ENCODE measurements at places on chromosomes 12 and 14.

- DNase-seq = no peak
These were observed 409.5 kb downstream of the SLC6A15 start for GRCh38 chr12:84502907-84503787.

DNA sequence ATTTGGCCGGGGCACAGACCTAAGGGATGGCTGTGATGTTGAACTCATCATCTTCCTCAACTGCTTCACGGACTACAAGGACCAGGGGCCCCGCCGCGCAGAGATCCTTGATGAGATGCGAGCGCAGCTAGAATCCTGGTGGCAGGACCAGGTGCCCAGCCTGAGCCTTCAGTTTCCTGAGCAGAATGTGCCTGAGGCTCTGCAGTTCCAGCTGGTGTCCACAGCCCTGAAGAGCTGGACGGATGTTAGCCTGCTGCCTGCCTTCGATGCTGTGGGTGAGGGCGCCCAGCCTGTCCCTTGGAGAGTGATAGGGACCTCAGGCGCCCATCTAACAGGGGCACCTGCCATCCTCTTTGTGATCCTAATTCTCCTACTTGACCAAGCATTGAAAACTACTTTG, 12.4 kb downstream of the OAS3 start:
- no peak for DNase-seq

GRCh38 chr12:81811061-81811777, 52.1 kb upstream of the PPFIA2 start:
- no peak for DNase-seq

- no peak for DNase-seq
These were observed 56.9 kb upstream of the GSC start for GRCh38 chr14:94826774-94827173.

GRCh38 chr12:130286041-130286440, 51.6 kb upstream of the PIWIL1 start:
- no peak for DNase-seq

DNA sequence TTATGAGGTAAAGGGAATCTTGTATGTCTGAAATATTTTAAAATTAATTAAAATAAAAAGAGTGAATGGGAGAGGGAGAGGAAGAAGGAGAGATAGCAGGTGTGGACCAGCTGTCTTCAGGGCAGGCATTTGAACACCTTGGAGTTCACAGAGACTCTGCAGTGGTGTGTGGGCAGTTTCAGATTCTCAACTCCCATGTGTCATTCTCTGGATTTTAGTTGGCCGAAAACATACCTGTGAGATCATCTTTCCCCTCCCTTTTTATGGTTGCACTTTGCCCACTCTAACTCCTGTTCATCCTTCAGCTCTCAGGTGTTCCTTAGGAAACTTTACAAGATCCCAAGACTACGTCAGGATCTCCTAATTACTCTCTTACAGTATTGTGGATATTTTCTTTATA, 108.1 kb downstream of the ERC1 start:
- DNase-seq = no peak

DNA sequence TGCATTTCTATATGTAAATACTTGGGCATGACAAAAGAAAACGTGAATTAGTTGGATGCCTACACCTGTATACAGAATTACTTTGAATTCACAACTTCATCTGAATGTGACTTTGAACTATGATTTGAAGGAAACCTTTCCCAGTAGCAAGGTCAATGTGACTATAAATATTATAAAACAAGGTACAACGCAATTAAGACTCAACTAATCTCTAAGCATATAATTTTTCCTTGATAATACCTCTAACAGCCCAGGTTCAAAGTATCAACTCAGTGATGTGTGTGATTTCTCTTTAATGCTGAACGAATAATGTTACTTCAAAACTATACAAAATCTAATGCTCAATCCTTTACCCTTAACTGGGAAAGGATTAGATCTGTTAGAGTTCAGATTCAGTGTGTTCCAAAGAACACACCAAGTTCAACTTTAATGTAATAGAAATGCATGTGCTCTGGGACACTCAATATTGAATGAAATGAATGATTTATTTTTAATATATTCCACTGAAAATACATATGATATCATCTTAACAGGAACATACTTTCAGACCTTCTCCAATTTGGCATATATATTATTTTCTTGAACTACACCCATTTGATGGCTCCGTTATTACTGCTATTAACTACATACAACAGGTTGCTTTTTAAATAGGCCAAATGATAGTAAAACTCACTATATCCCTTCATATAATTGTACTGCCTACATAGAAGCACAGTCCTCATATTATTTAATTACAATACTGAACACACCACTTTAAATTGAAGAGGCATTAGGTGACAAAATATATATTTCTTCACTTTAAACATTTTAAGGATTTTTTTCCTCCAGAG, 40.1 kb upstream of the MTERF2 start:
- DNase-seq = no peak

DNA sequence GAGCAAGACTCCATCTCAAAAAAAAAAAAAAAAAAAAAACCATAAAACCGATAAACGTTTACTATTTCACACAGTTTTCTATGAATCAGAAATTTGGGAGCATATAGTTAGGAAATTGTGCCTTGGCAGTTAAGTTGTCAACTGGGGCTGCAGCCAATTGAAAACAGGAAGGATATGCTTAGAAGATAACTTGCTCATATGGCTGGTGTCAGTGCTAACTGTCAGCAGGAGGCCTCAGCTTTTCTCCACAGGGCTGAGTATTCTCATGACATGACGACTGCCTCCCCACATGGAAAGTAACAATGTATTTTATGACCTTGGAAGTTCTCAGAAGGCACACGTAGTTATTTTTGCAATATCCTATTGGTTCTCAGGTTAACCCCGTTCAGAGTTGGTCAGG, 29.6 kb upstream of the OR5AU1 start:
- no peak for DNase-seq

DNA sequence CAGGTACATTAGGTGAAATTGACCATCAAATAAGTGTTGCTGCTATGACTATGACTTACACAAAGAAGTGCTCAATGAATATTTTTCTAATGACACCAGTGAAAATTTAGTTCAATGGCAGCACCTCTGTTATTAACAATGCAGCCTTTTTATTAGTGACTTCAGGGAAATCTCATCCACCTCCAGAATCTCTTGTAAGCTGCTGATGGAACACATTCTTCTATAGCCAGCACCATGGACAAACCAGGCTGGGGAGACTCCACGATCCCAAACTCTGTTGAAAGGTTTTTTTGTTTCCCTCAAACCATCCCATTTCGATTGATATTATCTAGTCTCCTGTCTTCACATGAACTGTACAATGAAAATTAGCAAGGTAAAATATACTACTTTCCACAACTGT, 265.9 kb downstream of the ITPR2 start:
- no peak for DNase-seq

- no peak for DNase-seq
These were observed 53.1 kb downstream of the TSPAN11 start for GRCh38 chr12:30979371-30980259.

GRCh38 chr12:124428136-124428791, 133.4 kb downstream of the RFLNA start:
- DNase-seq = no peak

GRCh38 chr14:68539241-68539737, 253.6 kb downstream of the ZFP36L1 start:
- DNase-seq = no peak

- no peak for DNase-seq
These were observed 76.6 kb downstream of the RNF34 start for GRCh38 chr12:121476477-121476876.

GRCh38 chr12:17478908-17479673, 610.9 kb downstream of the RERGL start:
- no peak for DNase-seq

GRCh38 chr14:104399432-104400155, 180.0 kb upstream of the C14orf180 start:
- peak; percentile 43 for DNase-seq

- DNase-seq = no peak
These were observed 912.2 kb downstream of the FLRT2 start for GRCh38 chr14:86442135-86442534.

DNA sequence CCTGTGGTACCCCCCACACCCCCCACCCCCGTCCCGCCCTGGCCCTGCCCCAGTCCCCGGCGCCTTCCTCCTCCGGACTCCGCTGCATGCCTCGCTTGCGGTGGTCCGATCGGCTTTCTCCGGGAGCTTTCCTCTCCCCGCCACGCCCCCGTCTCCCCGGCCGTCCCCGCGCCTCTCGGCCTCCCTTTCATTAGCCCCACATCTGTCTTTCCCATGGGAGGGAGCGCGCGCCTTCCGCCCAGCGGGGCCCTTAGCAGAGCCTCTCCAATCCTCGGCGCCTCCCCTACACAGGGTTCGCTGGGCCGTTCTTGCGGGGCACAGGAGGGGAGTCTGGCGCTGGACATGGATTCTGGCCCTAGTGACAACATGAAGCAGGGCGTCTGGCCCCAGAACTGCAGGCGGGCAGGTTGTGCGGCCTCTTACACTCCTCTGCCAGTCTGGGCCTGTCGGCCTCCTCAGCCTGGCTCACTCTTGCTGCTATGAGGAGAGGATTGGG, 1.5 kb upstream of the EFS start:
- DNase-seq = no peak

DNA sequence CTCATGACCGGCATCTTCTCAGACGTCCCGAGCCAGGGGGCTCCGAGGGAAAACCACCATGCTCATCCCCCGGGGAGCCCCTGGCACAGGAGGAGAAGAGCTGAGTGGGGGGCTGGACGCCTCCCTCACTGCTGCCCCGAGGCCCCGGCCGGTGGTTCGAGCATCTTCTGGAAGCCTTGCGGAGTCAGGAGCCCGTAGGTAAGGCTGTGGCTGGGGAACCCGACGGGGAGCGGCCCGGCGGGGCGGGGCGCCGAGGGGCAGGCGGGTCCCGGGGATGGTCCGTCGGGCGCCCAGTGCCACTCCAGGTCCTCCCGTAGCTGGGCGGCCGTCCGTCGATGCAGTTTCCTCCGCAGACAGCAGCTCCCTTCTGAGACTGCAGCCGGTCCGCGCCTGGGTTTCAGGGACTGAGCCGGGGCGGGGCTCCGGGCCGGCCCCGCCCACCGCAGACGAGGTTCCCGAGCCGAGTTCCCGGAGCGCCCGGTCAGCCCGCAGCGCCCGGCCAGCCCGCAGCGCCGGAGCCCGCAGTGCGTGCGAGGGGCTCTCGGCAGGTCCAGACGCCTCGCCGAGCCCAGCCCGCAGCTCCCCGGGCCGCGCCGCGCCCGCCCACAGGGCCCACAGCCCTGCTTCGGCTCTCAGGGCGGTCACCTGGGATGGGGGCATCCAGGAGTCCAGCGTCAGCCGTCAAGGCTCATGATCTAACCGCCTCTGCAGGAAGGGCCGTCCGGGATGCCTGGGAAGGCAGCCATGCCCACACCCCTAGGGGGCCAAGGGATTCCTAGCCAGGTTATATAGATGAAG, at the start of gene PGF:
Gene PGF, minus strand, starts transcription at position 369 of the 798 bp plus-strand sequence. Its CDS starts 355 bp downstream, at position 14.
- DNase-seq = peak; percentile 13

- no peak for DNase-seq
These were observed 6.1 kb downstream of the ASB8 start for GRCh38 chr12:48151103-48151771.

DNA sequence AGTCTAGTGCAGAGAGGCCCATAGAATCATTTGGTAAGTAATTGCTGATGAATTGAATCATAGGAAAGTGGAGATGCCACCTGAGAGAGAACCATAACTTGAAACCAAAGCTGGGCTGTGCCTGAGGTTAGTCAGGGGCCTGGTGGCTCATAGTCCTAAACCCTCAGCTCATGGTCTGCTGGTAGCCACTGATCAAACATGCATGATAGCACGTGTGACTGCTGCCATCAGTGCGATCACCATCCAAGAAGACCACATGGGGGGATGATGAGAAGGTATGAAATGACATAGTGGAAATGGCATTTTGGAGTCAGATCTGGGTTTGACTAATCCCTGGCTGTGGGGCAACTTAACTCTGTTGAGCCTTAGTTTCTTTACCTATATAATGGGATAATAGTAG, 190.5 kb downstream of the CACNA1C start:
- no peak for DNase-seq

DNA sequence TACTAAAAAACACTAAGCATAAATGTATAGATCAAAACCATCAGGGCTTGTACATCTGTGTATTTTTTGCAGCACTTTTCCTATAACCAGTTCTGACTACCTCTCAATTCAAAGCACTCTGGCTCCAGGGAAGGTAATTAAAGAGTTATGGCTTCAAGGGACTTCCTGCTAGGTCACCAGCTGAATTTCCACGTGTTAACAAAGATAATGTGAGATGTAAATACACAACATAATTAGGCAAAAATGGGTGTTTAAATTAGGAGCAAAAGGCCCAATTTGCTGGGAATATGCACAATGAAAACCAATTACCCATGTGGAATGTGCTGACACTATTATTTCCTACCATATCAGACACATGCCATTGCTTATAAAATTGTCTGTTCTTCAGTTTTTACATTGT, 513.4 kb upstream of the FLRT2 start:
- no peak for DNase-seq

GRCh38 chr12:54195737-54196347, 7.1 kb upstream of the SMUG1 start:
- DNase-seq = no peak

DNA sequence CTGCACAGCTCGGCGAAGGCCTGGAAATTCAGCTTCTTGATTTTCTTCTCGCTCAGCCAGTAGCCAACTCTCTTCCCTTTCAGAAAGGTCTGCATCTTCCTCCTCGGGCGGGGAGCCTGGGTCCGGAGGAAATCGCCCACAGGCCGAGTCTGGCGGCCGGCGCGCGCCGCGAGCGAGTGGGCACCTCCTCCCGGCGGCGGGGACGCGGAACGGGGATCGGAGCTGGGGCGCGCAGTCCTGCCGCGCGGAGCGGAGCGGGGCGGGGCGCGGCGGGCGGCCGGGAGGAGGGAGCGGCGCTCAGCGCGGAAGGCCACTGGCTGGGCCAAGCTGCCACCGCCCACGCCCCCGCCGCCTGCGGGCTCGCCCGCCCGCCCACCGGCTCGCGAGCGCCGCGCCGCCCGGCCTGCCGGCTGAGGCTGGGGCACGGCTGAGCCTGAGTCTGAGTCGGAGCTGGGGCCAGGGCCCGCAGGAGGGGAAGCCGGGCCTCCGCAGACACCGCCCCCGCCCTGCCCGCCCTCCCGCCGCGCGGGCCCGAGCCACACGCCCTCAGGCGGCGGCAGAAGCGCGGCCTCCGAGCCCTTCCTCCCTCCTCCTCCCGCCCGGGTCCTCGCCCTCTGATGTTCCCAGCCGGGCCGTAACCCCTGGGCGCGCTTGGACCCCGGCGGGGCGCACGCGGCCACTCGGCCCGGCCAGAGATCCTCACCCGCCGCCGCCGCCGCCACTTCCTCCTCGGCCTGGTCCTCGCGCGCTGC, 480 bp downstream of the ITPK1 start:
- peak; percentile 86 for DNase-seq

DNA sequence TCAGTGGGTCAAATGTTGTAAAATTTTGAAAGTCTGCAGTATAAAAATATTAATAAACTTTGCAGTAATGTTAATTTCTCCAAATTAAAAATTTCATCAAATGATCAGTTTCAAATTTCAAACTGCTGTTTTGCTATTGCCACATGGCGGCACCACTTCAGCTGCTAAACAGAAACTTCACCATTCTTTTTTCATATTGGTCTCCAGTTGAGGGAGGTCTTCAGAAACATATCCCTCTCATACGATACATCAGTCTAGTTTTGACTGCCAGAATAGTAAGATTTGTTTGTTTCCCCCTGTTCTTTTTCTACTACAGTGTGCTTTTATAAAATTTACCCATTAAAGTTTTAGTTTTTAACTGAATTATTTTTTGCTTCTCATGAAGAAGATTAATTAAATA, 4.2 kb upstream of the TRHDE start:
- DNase-seq = no peak

Measured in CD4-positive, alpha-beta T cell treated with Interleukin-6 at 100 ng/mL for 8 hours (primary cell).